ENCODE measurements at places on chromosomes 7 and 10.

DNA sequence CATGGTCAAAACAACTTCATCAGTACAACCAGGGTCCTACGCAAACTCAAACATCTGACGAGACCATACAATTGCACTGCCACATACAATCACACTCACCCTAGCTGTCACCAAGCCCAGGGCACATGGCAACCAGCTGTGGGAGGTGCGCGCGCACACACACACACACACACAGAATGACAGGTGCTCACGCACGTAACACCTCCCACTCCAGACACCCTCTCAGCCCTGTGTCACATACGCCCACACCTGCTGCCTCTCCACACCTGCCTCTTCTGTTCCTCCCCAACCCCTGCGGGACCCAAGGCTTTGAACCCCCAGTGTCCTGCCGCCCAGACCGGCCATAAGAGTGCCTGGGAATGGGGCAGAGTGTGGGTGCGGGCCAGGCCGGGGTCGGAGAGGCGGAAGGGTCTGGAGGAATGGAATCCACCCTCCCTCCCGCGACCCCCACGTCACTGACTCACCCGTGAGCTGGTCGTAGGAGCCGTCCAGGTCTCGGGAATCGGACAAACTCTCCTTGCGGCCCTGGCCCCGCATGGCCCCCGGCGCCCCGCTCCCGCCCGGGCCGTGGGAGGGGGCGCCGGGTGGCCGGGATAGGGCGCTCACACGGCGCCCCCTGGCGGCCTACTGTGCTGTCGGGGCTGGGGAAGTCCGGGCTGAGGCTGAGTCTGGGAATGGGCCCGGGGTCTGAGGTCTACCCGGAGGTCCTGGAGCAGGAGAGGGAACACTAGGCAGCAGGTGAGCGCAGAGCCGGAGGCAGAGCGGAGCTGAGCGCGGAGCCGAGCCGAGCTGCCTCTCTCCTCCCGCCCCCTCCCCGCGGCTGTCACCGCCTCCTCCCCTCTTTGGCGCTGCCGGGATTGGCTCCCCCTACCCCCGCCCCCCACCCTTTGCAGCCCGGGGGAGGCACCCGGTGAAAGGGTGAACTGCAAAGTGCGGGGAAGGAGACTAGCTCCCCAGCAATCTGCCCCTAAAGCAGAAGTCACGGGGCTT, at the start of gene KCNIP2:
TSS of gene KCNIP2 (minus strand) at position 769 of the 990 bp plus-strand sequence. CDS start at position 537, 232 bp downstream.
- peak; percentile 53 for DNase-seq

- no peak for DNase-seq
These were observed 3.1 kb downstream of the DAGLB start for GRCh38 chr7:6444516-6445269.

- peak; percentile 56 for DNase-seq
These were observed 1.5 kb upstream of the C10orf95 start for GRCh38 chr10:102452672-102453340.

DNA sequence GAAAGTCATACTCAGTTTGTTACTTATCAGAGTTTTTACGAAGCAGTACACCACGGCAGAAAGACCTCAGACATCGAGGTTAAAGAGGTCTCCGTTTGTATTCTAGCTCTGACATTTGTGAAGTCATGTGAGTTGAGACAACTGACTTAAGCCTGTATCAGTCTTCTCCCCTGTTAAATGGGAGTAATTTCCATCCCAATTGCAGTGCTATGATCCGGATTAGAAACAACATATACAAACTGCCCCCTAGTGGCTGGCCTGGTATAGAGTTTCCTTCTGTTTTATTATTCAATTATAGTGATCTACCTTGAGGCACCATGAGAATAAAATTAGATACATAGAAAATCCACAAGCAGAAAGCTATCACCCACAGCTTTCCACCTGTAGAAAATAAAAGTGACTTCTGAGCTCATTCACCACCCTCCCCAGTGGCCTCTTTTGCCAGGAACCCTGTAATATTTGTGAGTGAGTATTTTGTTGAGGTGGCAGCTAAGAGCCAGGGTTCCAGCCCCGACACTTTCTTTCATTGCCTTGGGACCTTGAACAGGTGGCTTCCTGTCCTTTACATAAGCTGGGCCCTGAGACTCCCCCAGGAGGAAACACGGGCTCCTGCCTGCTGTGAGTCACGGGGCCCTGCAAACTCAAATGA, 607.2 kb upstream of the MGMT start:
- DNase-seq = peak; percentile 39

GRCh38 chr10:29545122-29545521, 89.6 kb downstream of the SVIL start:
- DNase-seq = no peak

DNA sequence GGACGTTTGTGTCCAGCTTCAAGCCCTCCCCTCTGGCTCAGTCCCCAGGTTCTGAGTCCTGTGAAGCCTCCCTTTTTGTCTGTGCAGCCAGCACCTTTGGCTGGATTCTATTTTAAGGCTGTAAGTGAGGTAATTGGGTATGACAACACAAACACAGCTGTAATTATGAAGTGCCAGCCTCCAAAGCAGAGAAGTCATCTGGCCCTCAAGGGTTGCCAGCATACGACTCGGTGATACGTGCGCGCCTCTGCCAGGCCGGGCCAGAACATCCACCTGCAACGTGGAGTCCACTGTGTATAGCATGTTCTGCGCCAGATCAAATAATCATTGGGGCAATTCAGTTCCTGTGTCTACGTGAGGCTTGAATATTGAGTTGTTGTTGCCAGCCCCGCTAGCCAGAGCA, 6.7 kb upstream of the FAM180A start:
- DNase-seq = no peak

- no peak for DNase-seq
These were observed 23.3 kb downstream of the PRTFDC1 start for GRCh38 chr10:24929056-24929544.

DNA sequence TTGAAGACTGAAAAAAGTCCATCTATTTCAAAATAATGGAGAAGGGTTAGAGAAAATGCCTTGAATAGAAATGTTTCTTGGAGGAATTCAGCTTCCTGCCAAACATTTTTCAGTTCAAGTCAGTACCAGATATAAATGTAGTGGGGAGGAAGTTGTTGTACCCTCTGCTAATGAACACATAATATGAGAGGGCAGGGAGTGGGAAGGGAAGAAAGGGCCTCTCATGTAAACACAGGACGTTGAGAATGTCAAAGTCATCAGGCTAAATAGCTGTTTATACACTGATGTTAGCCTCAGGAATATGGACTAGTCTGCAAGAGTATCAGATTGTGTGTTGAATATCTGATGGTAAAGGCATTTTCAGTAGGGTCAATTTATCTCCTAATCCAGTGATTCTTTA, 37.0 kb downstream of the GPR37 start:
- DNase-seq = no peak

- no peak for DNase-seq
These were observed 22.2 kb downstream of the ZRANB1 start for GRCh38 chr10:124963866-124964720.

DNA sequence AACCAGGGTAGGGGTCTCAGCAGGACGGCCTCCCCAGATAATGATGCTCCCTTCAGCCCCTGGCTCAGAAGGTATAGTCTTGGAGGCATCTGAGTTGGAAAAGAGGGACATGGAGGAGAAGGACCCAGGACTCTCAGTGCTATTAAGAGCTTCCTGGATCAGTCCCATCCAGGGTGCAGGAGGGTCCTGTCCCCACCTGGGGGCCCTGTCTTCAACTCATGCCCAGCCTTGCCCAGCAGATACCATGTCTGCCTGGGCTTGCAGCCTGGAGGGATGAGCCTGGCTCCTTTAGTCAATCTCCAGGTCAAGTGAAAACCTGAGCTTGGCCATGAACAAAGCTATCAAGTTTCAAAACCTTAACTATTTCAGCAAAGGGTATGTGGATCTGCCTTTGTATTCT, 67.6 kb downstream of the PRTFDC1 start:
- no peak for DNase-seq

GRCh38 chr10:75498884-75499350, 67.5 kb downstream of the LRMDA start:
- DNase-seq = no peak

DNA sequence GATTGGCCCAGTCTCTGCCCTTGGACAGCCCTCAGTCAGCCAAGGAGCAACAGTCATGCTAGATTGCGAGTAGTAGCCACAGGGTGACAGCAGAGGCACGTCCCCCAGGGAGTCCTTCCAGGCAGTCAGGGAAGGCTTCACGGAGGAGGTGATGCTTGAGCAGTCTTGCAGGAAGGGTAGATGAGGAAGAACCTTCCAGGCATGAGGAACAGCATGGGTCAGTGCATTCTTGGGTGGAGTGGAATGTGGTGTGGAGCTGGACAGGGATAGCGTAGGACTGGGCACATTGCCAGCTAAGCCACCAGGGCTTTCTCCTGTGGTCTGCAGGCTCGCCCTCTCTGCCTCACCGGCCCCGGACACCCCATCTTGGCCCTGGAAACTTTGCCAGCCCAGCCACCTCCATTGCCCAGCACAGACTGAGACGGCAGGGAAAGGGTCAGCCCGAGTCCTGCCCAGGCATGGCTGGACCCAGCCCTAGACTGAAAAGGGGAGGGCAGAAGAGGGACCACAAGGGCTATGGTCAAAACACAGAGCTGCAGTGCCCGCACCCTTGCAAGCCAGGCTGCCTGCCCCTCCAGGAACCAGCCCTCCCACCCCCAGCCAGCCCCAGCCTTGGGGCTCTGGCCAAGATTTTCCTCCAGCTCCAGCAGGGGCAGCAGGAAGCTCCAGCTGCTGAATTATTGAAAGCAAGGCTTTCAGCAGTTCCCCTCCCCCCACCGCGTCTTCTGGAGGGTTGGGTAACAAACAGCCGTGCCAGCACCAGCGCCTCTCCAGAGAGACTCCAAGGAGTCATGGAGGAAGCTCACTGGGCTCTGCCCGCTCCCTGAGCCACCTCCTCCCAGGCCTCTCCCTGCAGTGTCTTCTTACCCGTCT, 18.7 kb downstream of the SRRM3 start:
- no peak for DNase-seq

DNA sequence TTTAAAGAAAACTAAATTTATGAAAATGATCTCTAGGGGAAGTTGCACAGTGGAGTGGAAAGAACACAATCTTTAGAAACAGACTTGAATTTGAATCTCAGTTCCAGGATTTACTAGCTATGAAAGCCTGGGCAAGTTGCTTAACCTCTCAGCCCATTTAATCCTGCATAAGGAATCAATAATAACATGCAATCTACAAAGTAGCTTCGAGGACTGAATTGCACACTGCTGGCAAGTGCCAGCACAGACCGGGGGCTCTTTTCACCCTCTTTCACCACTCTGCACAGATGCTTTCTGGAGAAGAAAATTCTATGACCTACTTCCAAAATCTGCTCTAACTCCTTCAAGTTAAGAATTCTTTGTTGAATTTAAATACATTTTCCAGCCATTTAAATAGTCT, 63.4 kb upstream of the ANK3 start:
- no peak for DNase-seq

DNA sequence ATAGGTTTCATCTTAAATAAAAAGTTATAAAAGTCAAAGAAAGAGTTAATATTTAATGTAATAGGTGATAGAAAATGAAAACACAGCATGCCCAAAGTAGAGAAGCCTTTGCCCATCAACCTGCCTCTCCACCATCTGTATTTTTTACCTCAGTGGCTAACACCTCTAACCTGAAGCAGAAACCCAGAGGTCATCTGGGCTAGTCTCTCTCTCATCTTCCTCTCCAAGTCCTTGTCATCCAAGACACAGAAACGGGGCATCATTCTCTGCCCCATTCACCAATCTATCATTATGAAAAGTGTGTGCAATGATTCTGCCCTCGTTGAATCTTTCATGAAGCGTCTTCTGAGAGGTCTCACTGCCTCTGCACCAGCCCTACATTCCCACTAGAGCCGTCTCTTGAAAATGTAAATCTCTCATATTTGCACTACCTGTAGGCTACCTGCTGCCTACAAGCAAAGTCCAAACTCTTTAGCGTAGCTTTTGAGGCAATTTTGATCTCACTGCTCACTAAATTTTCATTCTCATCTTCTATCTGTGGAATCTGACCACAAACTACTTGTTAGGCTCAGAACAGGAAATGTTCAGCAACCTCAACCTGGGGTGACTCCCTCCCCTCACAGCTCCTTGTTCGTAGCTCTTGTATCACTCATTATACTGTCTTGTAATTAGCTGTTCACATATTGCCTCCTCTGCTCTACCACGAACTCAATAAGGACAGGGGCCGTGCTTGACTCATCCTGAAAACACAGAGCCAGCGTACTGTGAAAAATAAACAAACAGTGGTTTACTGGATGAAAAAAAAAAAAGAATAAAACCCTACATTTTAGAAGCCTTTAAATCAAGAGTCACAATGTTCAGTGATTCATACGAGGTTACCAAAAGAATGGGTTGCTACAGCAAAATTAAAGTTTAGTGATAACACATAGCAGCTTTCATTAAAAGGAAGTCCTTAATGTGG, 83.1 kb downstream of the CTNNA3 start:
- peak; percentile 77 for DNase-seq

DNA sequence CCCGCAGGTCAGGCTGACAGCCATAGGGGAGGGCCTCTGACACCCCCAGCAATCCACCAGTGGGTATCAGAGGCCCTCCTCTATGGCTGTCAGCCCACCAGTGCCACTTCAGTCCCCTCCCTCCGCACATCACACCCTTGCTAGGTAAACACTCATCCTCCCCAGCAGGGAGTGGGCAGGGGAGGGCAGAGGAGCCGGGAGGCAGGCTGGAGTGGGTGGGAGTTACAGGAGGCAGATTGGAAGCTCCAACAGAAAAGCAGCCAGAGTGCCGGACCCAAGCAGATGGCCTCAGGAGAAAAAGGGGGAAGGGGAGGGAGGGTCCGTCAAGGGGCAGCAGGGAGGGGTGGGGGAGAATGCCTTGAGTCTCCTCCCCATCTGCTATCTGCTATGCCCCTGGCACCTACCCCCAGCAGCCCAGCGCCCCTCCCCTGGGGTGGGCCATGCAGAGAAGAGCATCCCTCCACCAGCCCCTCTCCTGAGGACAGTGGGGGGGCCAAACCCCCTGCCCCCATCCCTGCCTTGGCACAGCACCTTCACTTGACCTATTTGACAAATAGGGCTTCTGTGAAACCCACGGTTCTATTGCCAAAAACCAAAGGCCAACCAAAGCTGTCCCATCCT, 2.4 kb downstream of the RASGEF1A start:
- DNase-seq = no peak

DNA sequence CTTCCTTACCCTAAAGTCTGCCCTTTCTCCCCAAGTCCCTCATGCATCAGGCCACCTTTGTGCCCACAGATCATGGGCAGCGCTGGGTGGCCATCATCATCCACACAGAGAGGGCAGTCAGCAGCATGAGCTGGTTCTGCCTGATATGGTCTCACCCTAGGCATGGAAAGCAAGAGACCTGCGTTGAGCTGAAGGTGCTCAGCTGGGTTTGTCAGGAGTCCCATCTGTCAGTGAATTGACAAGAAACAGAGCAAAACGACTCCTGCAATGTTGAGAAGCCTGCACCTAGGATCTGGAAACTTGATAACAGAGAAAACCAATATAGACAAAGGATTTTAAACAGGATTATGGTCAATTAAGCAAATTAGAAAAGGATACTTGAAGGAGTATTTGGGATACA, 242.7 kb upstream of the PRSS1 start:
- DNase-seq = no peak

GRCh38 chr10:1033601-1034000, 7.9 kb upstream of the IDI2 start:
- no peak for DNase-seq

- DNase-seq = no peak
These were observed 119.3 kb downstream of the NRP1 start for GRCh38 chr10:33215154-33215553.

GRCh38 chr10:104337521-104337984, 712 bp downstream of the ITPRIP start:
- no peak for DNase-seq
